ENCODE measurements at places on chromosomes 6 and 20.

DNA sequence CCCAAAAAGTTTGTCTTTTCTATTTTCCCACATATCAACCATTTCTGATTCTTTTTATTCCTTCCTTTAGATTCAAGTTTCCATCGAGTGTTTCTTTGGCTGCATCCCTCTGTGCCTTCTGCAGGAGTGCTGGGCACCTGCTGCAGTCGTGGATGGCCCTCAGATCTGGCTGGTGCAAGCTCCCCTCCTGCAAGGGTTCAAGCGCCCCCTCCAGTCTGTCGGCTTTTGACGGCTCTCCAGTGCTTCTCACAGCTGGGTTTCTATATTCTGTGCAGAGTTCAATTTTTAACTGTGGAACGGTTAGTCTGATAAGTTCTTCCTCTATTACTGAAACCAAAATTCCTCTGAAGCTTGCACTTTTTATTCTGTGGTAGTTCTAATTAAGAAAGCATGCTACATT is 132.1 kb downstream of the HUS1B start:
- no peak for DNase-seq

DNA sequence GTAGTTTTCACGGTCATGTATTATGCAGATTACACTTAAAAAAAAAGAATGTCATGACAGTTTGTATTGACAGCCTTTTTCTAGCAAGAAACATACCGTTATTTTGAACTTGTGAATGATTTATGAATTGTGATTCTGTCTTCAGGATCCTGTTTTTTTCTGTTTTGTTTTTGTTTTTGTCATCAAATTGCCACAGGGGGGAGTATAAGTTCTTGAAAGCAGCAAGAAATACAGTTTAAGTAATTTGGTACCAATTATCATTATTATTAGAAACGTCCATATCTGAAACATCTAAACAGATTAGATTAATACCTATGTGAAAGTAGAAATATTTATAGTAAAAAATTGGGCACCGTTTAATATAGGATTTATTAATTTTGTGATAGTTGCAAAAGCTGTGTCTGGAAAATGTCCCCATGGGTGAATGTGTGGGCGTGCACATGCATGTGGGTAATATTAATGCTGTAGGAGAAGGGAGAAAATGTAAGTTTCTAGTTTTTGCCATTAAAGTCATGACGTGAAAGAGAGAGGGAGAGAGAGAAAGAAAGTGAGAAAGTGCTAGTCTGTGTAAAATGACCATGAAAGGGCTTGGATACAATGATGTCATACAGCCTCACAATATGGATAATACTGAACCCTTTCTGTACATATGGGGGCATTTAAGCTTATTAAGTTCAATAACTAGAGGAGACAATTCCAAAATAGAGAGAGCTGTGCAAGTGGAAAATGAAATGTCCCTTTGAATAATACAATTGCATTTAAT is 9.4 kb upstream of the CCN2 start:
- DNase-seq, result no peak

GRCh38 chr20:60300374-60300773 is 342.2 kb downstream of the CDH26 start:
- no peak for DNase-seq

- DNase-seq, result no peak
Observed at GRCh38 chr6:106820412-106820852, 154.1 kb downstream of the CD24 start.

DNA sequence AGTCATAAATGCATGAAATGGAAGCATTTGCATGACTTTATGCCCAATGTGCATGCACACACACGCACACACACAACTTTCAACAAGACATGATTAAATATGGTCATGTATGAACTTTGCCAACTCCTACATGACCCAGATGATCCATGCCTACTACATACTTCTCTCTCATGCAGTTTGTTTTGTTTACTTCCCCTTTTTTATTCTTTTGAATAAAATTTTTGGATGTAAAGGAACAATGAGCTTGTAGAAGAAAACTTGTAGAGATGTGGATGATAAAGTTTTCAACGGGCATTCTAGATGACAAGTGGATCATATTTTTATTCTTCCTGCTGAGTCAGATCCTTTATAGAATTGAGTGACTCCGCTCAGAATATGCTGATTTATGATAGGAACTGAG is 50.8 kb upstream of the AIG1 start:
- peak; percentile 37 for DNase-seq

DNA sequence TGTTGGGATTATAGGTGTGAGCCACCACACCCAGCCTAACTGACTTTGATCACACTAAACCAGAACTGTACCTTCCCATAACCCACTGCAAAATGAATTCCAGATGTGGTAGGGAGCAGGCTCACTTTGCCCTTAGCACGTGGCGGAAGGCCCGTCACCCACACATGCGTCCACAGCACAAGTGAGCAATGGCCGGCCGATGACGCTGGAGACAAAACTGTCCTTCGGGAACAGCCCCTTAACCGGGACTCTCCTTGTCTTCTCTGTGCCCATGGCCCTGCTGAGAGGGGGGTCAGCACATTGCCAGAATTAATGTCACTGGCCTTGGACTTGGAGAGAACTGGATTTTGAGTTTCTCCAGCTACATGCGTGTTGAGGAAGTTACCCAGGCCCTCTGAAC is 107.2 kb downstream of the TOX2 start:
- DNase-seq, result no peak

DNA sequence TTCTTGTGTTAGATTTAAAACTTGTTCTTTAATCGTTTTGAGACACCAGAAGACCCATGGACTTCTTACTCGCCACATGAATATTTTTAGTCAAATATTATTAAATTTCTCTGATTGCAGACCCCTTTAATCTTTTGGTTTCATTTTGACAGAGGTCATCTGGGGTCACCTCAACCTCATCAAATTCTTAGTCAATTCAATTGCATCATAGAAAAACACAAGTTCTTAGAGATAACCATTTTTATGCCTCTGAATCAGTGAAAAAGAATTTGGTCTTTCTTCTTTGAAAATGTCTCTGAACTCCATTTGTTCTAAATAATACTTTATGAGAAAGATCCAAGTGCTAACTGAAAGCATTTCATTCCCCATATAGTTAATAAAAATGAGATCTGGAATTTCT is 55.2 kb upstream of the CBLN4 start:
- no peak for DNase-seq

DNA sequence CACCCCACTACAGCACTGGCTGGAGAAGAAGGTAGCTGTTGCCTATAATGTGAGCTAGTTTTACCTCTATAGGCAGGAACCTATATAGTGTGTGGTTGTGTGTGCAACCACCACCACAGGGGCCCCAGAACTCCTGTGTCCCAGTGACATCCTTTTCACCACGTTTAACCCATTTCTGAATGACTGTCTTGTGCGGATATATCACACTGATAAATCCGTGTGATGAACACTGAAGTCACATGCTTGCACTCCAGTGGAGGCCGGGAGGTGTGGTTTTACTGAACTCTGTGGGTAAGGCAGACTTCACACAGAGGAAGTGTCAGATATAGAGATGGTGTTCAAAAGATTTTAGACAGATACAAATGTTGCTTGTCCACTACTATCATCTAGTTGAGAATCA is 32.5 kb downstream of the SDHAF4 start:
- no peak for DNase-seq

- DNase-seq, result no peak
Observed at GRCh38 chr6:107714104-107714503, 110.0 kb downstream of the SCML4 start.

- no peak for DNase-seq
Observed at GRCh38 chr20:23178806-23179205, 92.7 kb upstream of the CD93 start.

- no peak for DNase-seq
Observed at GRCh38 chr20:46028772-46029371, at the start of gene SLC12A5. SLC12A5 (plus strand) TSS chr20:46029215; CDS start chr20:46029345, 130 bp downstream.

DNA sequence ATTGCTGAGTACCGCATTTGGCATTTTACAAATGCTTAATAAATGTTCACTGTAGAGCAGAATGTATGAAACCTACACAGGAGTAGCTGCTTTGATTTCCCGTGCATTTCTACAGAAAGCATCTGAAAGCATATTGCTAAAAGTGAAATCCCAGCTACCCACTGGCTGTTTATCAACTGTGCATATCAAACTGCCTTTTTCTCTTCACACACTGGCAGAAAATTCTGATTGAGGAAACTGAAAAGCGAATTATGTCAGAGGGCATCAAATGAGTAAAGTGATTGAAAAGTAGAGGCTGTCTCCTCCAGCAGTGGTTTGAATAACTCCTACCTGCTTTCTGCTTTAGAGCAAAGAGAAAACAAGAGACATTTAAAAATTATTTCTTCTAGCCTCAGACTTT is 28.0 kb downstream of the STX11 start:
- no peak for DNase-seq

- no peak for DNase-seq
Observed at GRCh38 chr6:146965110-146965689, 239.0 kb upstream of the STXBP5 start.

DNA sequence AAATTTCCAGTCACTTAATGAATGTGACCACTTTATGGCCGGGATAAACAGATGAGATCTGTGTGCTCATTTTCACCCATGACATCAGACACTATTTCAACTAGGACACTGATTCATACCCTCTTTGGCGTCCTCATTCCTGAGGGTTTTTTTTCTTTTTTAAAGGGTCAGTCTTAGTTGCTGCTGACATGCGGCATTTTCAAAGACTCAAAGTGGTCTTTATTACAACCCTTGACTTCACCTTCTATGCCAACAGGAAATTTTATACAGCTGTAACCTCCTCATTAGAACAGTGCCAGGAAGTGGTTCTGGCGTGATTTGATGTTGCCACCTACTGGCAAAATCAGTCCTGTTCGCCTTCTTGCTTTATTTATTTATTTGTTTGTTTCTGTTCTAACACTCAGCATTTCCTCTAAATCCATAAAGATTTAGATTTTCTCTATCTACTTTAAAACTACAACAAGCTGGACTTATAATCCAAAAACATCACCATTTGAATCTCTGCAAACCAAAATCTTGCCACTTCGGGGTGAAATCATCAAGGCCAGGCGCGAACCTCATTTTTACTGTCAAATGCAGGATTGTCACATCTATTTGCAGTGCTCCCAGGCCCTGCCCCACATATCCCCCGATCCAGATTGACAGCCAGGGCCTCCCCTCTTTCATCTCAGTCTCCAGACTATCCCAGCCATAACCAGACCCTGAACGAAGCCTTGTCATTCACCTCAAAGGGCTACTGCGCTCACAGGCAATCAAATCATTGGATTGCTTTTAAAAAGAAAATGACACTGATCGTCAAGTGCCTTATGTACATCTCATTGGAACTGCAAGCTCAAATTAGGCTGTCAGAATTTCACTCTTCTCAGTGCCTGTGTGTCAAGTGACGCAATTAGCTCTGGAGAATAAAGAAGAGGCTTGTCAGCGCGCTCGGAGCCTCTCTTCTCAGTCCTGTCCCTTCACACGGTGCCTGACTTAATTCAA is 77.5 kb downstream of the C6orf118 start:
- DNase-seq, result no peak

GRCh38 chr6:122736616-122737015 is 42.9 kb upstream of the FABP7 start:
- no peak for DNase-seq

- DNase-seq, result no peak
Observed at GRCh38 chr6:22343864-22344263, 47.0 kb upstream of the PRL start.

DNA sequence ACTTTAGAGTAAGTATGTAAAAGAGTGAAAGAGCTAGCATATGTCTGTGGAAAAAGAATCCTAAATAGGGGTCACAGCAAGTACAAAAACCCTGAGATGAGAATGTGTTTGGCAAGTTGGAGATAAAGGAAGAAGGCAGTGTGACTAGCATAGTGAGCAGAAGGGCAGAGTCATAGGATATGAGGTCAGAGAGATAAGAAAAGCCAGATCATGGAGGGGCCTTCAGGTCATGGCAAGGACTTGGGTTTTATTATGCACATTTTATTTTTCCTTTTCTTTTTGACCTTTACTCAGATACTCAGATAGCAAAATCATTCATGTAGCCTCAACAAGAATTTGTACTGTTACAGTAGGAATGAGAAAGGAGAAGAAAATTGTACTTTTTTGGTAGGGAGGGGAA is 138.0 kb downstream of the GJA1 start:
- DNase-seq, result peak; percentile 46

DNA sequence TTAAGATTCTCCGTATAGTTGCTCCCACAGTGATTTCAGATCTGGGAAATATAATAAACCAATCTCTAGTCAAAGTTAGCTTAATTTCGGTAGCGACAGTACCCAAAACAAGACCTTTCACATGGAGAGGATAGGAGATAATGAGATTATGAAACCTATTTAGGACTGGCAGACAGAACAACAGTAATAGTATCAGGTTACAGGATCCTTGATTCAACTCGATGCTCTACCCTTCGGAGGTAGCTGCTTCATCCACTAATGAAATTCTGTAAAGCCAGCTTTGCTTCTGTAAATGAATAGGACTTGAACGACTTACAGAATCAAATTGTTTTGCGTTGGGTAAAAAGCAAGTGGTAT is 534 bp upstream of the AKIRIN2 start:
- no peak for DNase-seq

DNA sequence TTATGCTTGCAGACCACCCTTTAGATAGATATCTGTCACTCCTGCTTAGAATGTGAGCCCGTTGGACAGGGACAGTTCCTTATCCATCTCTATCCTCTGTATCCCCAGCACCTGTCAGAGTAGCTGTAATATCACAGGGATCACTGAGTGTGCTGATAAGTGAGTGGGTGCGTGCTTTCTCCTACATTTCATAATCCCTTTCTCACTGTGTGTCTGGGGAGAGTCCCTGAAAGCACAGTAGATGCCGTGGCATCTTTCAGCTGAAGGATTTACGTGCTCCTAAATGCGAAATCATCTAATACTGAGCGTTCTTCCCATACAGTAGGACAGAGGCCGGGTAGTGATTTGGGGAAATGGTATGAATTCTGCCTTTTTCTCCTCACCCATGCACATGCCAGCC is 198.9 kb upstream of the SASH1 start:
- no peak for DNase-seq

- no peak for DNase-seq
Observed at GRCh38 chr6:107840636-107841274, 16.6 kb upstream of the SCML4 start.

- DNase-seq, result no peak
Observed at GRCh38 chr6:131288214-131288613, 152.9 kb downstream of the AKAP7 start.

- DNase-seq, result no peak
Observed at GRCh38 chr6:150156460-150156859, 13.6 kb downstream of the PPP1R14C start.

GRCh38 chr6:156336089-156336488 is 441.1 kb upstream of the ARID1B start:
- peak; percentile 36 for DNase-seq

DNA sequence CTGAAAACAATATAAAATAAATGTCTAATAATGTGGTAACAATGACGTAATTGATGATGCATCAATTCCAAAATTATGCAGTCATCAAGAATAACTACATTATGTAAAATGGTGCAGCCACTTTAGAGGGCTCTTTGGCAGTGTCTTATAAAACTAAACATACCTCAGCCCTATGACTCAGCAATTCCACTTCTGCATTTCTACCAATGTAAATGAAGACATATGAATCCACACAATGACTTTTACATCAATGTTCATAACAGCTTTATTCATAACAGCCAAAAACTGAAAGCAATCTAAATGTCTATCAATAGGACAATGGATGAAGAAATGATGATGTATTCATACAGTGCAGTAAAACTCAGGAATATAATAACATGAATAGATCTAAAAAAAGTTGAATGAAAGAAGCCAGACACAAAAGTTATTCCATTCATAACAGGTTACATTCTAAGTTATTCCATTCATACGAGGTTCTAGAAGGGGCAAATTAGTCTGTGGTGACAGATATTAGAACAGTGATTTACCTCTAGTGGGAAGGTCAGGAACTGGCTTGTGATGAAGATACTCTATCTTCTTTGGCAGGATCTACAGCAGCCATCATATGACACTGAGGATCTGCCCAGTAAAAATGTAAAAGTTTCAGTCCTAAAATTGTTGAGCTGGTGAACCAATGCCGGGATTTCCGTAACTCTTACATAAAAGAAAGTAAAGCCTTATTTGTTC is 396.1 kb downstream of the PLCB1 start:
- peak; percentile 44 for DNase-seq
